ENCODE measurements at places on chromosomes 2 and 18. TPM values are rescaled to one million over a fixed set of nuclear protein-coding genes. Genes with fewer than 3 reads are reported as not detected.
A peak's percentile ranks its signal among the peaks of the same experiment; 100 is the strongest.

DNA sequence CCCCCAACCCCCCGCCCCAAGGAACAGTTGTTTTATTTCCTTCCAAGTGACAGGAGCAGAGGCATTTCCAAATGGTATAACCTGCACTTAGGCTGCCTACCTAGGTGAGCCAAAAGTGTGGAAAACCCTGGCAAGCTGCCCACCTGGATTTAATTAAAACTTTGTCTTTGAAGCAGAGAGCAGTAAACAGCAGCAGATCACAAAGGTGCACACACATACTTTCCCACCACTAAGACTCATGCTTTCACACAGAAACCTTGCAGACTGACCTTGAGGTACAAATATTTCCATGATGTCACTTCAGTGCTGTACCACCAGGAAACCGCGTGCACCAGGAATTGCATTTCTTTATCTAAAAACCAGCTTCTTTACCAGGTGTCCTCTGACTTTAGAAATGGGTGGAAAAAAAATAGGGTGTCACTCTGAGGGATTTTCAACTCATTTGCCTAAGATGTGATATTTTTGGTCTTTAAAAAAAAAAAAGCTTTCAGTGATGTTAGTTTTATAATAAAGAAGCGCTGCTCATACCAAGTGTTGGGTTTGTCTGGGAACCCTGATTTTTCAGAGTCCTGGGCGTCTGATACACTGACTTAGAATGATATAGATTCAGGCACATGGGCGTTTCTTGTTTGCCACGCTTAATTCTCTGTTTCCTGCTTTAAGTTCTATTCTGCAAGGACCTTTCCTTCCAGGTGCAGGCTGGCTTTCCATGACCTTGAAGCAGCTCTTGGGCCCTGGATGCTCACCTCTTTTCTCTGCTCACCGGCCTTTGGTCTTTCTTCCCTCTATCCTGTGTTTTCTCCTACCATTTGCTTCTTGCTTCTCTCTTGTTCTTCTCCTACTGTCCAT lies 70.7 kb upstream of the BCL2L11 start:
- DNase-seq: no peak

GRCh38 chr2:69384618-69385081 lies 2.4 kb downstream of the GFPT1 start:
- no peak for DNase-seq

DYNC1I2 gene
- total RNA-seq: 146 TPM

LYG2 gene
- total RNA-seq: not detected

MC2R gene
- not detected for total RNA-seq

DNA sequence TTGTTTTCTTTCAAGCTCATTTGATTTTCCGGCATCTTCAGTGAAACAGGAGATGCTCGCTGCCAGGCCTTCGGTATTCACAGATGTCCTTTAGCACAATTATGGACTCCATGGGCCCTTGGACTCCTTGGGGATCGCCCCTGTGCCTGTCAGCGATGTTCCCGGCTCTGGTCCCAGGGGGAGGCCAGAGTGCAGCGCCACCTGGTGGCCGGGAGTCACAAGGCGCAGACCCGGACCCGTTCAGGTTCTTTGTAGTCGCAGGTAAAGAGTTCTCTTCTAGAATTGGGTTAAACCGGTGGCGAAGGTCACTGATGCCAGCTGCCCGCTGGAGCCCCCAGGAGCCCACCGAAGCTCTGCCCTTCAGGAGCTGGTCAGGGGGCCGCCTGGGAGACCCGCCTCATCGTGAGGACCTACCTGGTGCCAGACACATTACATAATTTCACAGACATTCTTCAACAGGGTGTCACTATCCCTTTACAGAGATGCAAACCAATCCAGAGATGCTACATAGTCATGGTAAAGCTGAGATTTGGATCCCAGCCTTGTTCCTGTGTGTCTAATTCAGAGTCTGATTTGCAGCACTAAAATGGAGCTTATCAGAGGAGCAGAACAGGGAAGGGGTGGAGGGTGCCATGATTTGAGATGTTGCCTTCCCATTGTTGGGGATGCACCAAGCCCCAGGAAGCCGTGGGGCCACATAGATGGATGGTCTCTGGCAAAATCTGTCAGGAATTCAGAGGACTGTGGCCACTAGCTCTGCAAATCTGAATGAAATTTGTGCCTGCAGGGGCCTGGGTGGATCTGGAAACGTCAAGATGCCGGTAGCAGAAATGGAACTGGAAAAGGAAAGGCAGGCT lies 6.0 kb upstream of the INPP5D start:
- peak; percentile 64 for DNase-seq

DNA sequence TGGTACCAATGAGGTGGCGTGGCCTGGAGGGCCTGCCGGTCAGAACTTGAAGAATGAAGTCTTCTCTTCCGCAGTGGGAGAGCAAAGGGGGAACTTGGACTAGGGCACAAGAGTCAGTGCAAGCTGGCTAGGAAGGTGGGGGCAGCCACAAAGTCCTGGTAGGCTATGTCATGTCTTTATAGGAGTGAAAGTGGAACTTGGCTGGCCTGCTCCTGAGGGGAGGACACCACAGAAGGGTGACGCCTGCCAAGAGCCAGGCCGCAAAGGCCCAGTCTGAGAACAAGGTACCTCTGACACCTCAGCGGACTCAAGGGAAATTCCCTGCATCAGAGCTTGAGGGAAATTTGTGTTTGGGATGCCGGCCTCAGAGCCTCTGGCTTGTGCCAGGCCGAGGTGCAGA lies 32.2 kb upstream of the MAP3K20 start:
- peak; percentile 68 for DNase-seq

GRCh38 chr2:189115126-189115525 lies 64.4 kb downstream of the COL5A2 start:
- no peak for DNase-seq

- peak; percentile 77 for DNase-seq
These were observed 69.8 kb downstream of the BABAM2 start for GRCh38 chr2:27960237-27960912.

INHA gene
- total RNA-seq: 0.36 TPM

C2orf78 gene
- not detected for total RNA-seq

GRCh38 chr2:209470-209869 lies 54.4 kb downstream of the SH3YL1 start:
- DNase-seq: no peak

ZNF804A gene
- 1.5 TPM for total RNA-seq

GRCh38 chr2:37561615-37562569 lies 109.5 kb downstream of the CDC42EP3 start:
- peak; percentile 95 for DNase-seq

- DNase-seq: peak; percentile 30
These were observed 425.8 kb upstream of the KCNH7 start for GRCh38 chr2:163264341-163264740.

- no peak for DNase-seq
These were observed 614.6 kb downstream of the SUCLG1 start for GRCh38 chr2:83844490-83844889.

DNA sequence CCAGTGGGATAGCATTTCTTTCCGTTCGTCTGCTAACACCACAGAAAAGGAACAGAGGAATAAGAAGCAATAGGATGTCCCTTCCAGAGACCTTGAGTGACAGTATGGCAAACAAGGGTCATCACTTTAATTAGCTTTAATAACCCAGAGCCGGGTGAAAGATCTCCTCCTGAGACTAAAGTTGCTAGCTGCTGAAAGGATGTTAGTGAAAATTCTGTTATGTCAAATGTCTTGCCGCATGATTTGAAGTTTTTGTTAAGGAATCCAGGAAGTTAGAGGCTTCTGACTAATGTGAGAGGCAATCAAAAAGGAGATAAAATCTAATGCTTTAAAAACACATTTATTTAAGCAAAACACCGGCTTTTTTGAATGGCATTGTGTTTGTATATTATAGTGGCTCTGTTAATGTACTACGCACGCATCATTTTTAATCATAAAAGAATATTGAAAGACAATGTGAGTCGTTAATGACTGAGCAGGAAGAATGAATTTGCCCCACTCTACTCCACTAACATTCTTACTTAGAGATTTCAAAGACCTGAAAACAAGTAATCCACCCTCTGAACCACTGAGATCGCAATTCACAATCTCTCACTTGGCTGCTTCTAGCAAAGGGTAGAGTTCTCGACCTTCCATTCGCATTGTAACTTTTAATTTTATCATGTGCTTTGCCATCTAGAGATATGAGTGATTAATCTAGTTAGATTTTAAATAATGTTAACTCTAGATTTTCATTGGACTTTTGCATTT lies 536.6 kb downstream of the LRRTM4 start:
- no peak for DNase-seq

ANO7 gene
- 0.69 TPM for total RNA-seq

Data from Daoy (cell line).